Neural crest cell (in vitro differentiated cells): ENCODE measurements at places on chromosomes 1 and 21. TPM values are rescaled to one million over a fixed set of nuclear protein-coding genes. Genes with fewer than 3 reads are reported as not detected.

The MATN1 gene
- 0.32 and 0.54 TPM in 2 replicates for total RNA-seq

The ESPN gene
- 1.7 and 4.3 TPM in 2 replicates for total RNA-seq

The GART gene
- total RNA-seq = 133 and 139 TPM in 2 replicates

The FAM3B gene
- 0.23 TPM in 1 of 2 replicates, not detected in the other for total RNA-seq

The TRPM2 gene
- not detected in 2 replicates for total RNA-seq

The ERI3 gene
- 81.9 and 83.3 TPM in 2 replicates for total RNA-seq

The COL8A2 gene
- 0.09 TPM in 2 replicates for total RNA-seq

The CCNL2 gene
- total RNA-seq = 249 and 261 TPM in 2 replicates

GRCh38 chr1:219020386-219020785, 153.3 kb upstream of the LYPLAL1 start:
- H3K27ac ChIP-seq = no peak overlapping the region
- DNase-seq = no peak
- H3K4me1 ChIP-seq = no peaks in the 10 kb centered on the region
- H3K27me3 ChIP-seq = no peaks in the 10 kb centered on the region
- H3K4me3 ChIP-seq = no peak overlapping the region

GRCh38 chr21:44800971-44801467, 601 bp downstream of the UBE2G2 start:
- peaks cover 12% of the 10 kb centered on the region for H3K36me3 ChIP-seq
- peak overlapping the region; percentile 79 for H3K27ac ChIP-seq
- DNase-seq = no peak

GRCh38 chr1:9626201-9626608, 25.3 kb upstream of the PIK3CD start:
- peaks cover 8% of the 10 kb centered on the region for H3K4me1 ChIP-seq
- H3K27ac ChIP-seq = no peak overlapping the region
- H3K36me3 ChIP-seq = no peaks in the 10 kb centered on the region
- no peak for DNase-seq
- H3K27me3 ChIP-seq = peaks cover 10% of the 10 kb centered on the region
- no peak overlapping the region for H3K4me3 ChIP-seq

- H3K27me3 ChIP-seq = no peaks in the 10 kb centered on the region
- no peak overlapping the region for H3K4me3 ChIP-seq
- no peak overlapping the region for H3K27ac ChIP-seq
- no peaks in the 10 kb centered on the region for H3K36me3 ChIP-seq
- H3K4me1 ChIP-seq = peaks cover 6% of the 10 kb centered on the region
Measured at GRCh38 chr1:192581131-192581927, 5.8 kb downstream of the RGS1 start.

- DNase-seq = no peak
- no peak overlapping the region for H3K4me3 ChIP-seq
- H3K27ac ChIP-seq = no peak overlapping the region
- peaks cover 11% of the 10 kb centered on the region for H3K27me3 ChIP-seq
- peaks cover 4% of the 10 kb centered on the region for H3K4me1 ChIP-seq
Measured at GRCh38 chr1:11848373-11848700, 754 bp upstream of the NPPA start.

GRCh38 chr1:89259283-89259971, 13.2 kb downstream of the GBP5 start:
- DNase-seq = no peak
- no peak overlapping the region for H3K4me3 ChIP-seq
- no peaks in the 10 kb centered on the region for H3K4me1 ChIP-seq
- H3K27ac ChIP-seq = no peak overlapping the region
- peaks cover 6% of the 10 kb centered on the region for H3K27me3 ChIP-seq

DNA sequence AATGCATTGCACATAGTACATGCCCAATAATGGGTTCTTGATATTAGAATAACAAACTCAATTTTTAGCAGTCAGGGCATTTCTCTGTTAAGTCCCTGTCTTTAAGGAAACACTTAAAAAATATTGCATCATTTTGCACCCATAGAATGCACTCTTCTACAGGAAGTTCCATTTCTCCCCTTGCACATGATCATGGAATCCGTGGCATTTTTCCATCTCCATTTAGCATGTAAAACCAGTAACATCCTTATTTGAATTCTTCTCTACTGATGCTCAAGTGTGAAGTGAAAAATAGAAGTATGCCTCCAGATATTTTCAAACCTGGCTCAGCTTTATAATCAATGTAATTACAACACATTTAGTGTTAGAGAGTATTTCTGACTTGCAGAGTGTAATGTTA, 192.8 kb downstream of the RWDD3 start:
- H3K36me3 ChIP-seq = no peaks in the 10 kb centered on the region
- H3K27me3 ChIP-seq = no peaks in the 10 kb centered on the region
- no peak for DNase-seq
- H3K27ac ChIP-seq = no peak overlapping the region
- H3K4me1 ChIP-seq = no peaks in the 10 kb centered on the region
- H3K4me3 ChIP-seq = no peak overlapping the region

GRCh38 chr1:192527950-192528349, 47.6 kb upstream of the RGS1 start:
- peaks cover 33% of the 10 kb centered on the region for H3K4me1 ChIP-seq
- no peak overlapping the region for H3K4me3 ChIP-seq

GRCh38 chr1:238517711-238518110, 627.0 kb upstream of the ZP4 start:
- no peak for DNase-seq
- H3K36me3 ChIP-seq = peaks cover 4% of the 10 kb centered on the region
- no peak overlapping the region for H3K27ac ChIP-seq
- H3K4me1 ChIP-seq = no peaks in the 10 kb centered on the region
- H3K4me3 ChIP-seq = no peak overlapping the region
- H3K27me3 ChIP-seq = no peaks in the 10 kb centered on the region

- no peak overlapping the region for H3K4me3 ChIP-seq
- H3K27ac ChIP-seq = no peak overlapping the region
- peaks cover 2% of the 10 kb centered on the region for H3K36me3 ChIP-seq
- no peaks in the 10 kb centered on the region for H3K4me1 ChIP-seq
Measured at GRCh38 chr1:41109310-41110197, 88.0 kb upstream of the SLFNL1 start.

DNA sequence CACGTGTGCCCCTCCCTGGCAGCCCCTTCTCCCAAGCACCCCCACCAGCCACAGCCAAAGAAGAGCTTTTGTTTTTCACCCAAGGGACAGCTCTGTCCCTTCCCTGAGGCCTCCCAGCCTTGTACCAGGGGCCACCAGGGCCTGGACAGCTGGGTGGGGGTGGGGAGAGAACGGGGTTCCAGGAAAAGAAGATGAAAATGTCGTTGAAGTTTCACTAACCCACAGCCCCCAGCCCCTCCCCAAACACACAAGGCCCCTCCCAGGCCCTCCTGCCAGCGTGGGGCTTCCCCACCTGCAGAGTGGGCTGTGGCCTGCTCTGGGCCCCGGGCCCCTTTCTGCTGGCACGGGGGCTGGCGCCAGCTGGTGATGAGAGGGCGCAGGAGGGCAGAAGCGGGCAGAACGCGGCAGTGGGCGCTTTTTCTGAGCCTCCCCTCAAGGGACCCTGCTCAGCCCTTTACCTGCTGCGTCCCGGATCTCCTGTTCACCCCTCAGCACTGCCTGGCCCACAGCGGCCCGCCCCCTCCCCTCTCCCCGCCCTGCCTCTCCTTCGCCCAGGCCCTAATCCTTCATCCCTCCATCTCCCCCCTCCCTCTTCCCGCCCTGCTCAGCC, 5.5 kb upstream of the ANKRD65 start:
- H3K27ac ChIP-seq = no peak overlapping the region
- DNase-seq = no peak
- peaks cover 40% of the 10 kb centered on the region for H3K4me1 ChIP-seq
- no peaks in the 10 kb centered on the region for H3K36me3 ChIP-seq
- peaks cover 28% of the 10 kb centered on the region for H3K27me3 ChIP-seq
- no peak overlapping the region for H3K4me3 ChIP-seq

DNA sequence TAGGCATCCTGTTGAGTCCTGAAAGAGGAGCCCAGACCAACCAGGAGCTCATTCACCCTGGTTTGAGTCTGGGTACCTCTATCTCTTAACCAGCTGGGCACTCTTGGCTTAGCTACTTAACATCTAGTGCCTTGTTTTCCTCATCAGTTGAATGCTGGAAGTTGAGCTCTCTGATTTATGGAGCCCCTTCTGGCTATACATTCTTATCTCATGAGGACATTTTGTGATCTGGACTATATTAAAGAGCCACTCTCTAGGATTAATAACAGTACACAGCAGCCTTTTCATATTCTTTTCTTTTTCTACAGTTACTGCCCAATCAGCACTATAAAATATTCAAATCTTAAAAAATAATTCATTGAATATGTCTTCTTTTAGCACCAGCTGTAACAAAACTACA, 296.9 kb upstream of the RUNX1 start:
- peaks cover 3% of the 10 kb centered on the region for H3K27me3 ChIP-seq
- H3K36me3 ChIP-seq = no peaks in the 10 kb centered on the region
- no peak for DNase-seq
- H3K4me1 ChIP-seq = no peaks in the 10 kb centered on the region

GRCh38 chr1:228957535-228957934, 222.3 kb downstream of the RHOU start:
- no peaks in the 10 kb centered on the region for H3K27me3 ChIP-seq
- H3K27ac ChIP-seq = no peak overlapping the region
- no peak for DNase-seq
- H3K36me3 ChIP-seq = no peaks in the 10 kb centered on the region
- no peaks in the 10 kb centered on the region for H3K4me1 ChIP-seq

GRCh38 chr1:114521396-114522263, 10.6 kb upstream of the TRIM33 start:
- H3K27ac ChIP-seq = no peak overlapping the region
- H3K27me3 ChIP-seq = no peaks in the 10 kb centered on the region
- no peaks in the 10 kb centered on the region for H3K4me1 ChIP-seq
- H3K36me3 ChIP-seq = no peaks in the 10 kb centered on the region

DNA sequence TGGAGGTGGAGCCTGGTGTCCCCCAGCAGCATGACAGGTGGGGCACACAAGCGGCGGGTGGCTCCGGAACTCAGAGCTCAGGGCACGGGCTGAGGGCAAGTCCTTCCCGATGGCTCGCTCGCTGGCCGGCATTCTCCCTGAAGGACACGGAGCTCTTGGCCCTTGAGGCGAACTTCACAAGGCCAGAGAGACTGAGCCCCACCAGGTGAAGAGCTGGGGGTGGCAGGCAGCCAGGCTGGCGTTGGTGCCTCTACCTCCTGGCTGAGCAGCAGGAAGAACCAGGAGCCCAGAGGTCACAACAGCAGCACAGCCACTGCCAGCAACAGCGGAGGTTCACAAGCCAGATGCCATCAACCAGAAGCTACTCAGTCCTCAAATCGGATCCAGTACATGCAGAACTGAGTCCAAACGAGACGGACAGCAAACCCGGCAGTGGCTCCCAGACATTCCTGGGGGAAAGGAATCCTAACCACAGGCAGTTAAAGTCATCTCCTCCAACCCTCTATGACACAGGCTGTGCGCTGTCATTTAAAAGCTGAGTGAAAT, 54.1 kb downstream of the NPHP4 start:
- no peak overlapping the region for H3K4me3 ChIP-seq
- no peaks in the 10 kb centered on the region for H3K27me3 ChIP-seq
- peaks cover 33% of the 10 kb centered on the region for H3K36me3 ChIP-seq
- no peak overlapping the region for H3K27ac ChIP-seq

DNA sequence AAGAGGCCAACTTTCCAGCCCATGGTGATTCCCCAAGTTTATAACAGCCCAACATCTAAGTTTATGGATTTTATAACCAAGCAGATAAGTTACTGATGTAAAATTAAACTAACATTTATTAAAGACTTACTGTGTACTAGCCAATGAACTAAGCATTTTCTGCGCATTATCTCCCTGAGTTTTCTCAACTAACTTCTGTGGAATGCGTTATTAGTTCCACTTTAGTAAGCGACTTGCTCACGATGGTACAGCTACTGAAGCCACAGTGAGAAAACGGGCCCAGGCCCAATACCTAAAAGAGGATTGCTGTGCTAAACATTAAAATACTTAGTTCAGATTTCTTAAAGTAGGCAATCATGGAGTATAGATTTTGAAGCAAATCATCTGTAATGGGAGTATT, 61.0 kb downstream of the ZBTB18 start:
- H3K4me1 ChIP-seq = peaks cover 9% of the 10 kb centered on the region
- no peak overlapping the region for H3K4me3 ChIP-seq
- peaks cover 2% of the 10 kb centered on the region for H3K36me3 ChIP-seq
- H3K27ac ChIP-seq = no peak overlapping the region
- no peaks in the 10 kb centered on the region for H3K27me3 ChIP-seq

- H3K27me3 ChIP-seq = no peaks in the 10 kb centered on the region
- H3K36me3 ChIP-seq = peaks cover 10% of the 10 kb centered on the region
- H3K4me1 ChIP-seq = peaks cover 30% of the 10 kb centered on the region
- no peak overlapping the region for H3K27ac ChIP-seq
- peak overlapping the region; percentile 2 for H3K4me3 ChIP-seq
Measured at GRCh38 chr1:52604063-52604770, 2.0 kb downstream of the GPX7 start.

- H3K4me3 ChIP-seq = no peak overlapping the region
- DNase-seq = no peak
- peaks cover 13% of the 10 kb centered on the region for H3K4me1 ChIP-seq
- H3K27me3 ChIP-seq = no peaks in the 10 kb centered on the region
- no peaks in the 10 kb centered on the region for H3K36me3 ChIP-seq
- H3K27ac ChIP-seq = no peak overlapping the region
Measured at GRCh38 chr1:224637515-224637914, 21.4 kb downstream of the CNIH3 start.

DNA sequence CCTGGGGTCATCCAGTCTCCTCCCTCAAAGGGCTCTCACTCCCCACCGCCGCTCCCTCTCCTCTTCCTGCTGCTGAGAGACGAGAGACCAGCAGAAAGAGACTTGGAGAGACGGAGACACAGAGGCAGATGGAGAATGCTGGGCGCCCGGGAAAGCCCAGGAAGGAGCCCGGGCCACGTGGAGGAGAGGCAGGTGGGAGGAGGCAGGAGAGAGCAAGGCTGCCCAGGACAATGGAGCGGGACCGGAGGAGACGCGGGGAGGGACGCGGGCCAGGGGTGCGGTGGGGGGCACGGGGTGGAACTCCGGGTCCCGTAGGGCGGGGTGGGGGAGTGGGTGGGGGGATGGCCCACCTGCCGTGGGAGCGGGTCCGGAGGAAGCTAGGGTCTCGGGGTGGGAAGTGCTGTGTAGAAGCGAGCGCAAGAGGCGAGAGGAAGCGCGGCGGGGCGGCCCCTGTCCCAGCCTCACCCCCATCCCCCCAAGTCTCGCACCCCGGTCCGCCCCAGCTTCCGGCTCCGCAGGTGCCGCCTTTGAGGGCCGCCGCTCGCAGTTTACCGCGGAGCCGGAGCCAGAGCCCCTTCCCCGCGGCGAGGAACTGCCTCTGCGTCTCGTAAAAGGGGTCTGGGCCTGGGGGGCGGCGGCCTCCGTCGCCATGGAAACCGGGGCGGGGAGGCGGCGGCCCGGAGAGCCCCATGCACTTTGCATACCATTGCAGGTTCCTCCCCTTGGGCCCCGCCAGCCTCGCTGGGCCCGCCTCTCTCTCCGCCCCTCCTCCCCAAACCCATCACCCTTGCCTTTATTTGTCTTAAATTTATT, 11.7 kb upstream of the EPHA2 start:
- H3K27me3 ChIP-seq = no peaks in the 10 kb centered on the region
- peak; percentile 70 for DNase-seq
- H3K27ac ChIP-seq = no peak overlapping the region
